Right ventricle myocardium superior (tissue), 1 donor: ENCODE measurements at places on chromosomes 12 and 14. TPM values are rescaled to one million over a fixed set of nuclear protein-coding genes. Genes with fewer than 3 reads are reported as not detected.

The LYZ gene
- 39.9 TPM for total RNA-seq

The EXOC5 gene
- total RNA-seq: 49.9 TPM

The CCDC177 gene
- total RNA-seq: not detected

The KRT73 gene
- not detected for total RNA-seq

The MYO1H gene
- 0.78 TPM for total RNA-seq

The FSCB gene
- not detected for total RNA-seq

The KLRD1 gene
- total RNA-seq: 1.6 TPM

The PXMP2 gene
- total RNA-seq: 54.9 TPM

The EFS gene
- 3.2 TPM for total RNA-seq

The CCND2 gene
- 206 TPM for total RNA-seq

The KRT74 gene
- not detected for total RNA-seq

The RECQL gene
- 18.0 TPM for total RNA-seq

The KRT83 gene
- total RNA-seq: not detected

The CPNE8 gene
- total RNA-seq: 10.7 TPM

DNA sequence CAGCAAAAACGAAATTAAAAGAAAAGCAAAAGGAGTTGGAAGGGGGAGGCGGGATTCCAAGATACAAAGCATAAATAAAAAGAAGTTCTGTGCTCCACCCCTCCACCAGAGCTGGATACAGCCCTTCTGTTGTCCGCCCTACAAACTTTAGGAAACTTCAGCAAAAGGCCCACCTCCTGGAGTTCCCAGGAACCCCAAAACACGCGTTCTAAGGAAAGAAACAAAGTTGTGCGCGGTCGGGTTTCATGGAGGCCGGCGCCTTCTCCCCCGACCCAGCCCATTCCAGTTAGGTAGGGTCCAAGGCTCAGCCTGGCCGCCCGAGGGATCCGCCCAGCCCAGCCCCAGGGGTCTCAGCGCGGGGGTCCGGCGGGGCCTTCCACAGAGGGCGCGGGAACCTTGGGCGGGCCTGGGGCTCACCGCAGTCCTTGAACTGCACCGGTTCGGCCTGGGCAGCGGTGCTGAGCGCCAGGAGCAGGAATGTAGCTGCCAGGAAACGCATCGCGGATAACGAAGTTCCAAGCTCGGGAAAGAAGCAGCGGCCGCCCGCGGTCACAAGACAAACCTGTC lies at the start of gene NPC2:
TSS of gene NPC2 (minus strand) at position 530 of the 567 bp plus-strand sequence. CDS start at position 499, 31 bp downstream.
- no peak for DNase-seq

GRCh38 chr12:7832059-7832696 lies 40.5 kb downstream of the SLC2A14 start:
- DNase-seq: no peak

DNA sequence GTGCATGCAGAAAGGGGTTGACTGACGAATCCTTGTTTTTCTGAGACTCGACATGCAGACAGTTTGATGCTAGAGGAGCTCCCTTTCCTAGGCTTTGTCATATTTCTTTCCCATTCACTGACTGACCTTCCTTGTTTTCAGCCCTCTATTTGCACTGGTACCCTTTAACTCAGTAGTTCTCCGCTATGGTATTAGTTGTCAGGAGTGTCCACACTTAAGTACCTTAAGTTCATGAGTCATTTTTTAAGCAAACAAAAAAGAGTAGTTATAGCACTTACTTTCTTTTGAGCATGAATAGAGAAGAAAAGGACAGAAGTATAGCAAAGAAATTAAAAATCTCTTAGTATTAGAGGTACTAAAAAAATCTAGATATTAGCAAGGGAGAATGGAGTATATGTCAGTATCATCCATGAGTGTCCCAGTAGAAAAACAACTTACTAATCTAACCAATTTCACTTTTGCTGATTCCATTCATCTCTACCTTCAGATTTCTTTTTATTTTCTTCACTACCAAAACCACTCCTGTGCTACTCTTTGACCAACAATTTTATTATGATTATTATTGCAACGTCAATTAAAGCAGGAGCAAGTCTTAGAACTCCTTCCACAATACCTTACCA lies 8.3 kb downstream of the ATP2B1 start:
- no peak for DNase-seq

DNA sequence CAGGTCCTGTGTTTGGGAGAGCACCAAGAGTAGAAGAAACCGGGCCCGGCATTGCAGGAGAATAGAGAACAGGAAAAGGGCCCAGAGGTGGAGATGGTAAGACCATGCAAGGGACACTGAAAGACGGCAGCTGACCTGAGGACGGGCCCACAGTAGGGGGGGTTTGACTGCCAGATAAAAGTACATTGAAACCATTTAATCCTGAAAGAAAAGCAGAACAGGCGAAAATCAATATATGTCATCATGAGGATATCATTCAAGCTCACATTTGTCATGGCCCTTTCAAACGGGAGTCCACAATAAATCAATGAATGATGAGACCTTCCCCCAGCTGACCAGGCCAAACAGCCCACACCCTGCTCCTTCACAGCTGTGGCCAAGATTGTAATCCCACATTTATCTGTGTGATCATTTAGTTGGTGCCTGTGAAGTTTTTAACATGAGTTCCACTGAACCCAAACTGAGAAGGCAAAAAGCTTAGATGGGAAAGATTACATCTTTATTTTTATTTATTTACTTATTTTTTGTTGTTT lies 39.5 kb downstream of the E2F7 start:
- no peak for DNase-seq

GRCh38 chr14:91114079-91115065 lies 499 bp downstream of the DGLUCY start:
- peak; percentile 48 for DNase-seq

GRCh38 chr14:93112891-93113677 lies 2.6 kb downstream of the ITPK1 start:
- peak; percentile 86 for DNase-seq

DNA sequence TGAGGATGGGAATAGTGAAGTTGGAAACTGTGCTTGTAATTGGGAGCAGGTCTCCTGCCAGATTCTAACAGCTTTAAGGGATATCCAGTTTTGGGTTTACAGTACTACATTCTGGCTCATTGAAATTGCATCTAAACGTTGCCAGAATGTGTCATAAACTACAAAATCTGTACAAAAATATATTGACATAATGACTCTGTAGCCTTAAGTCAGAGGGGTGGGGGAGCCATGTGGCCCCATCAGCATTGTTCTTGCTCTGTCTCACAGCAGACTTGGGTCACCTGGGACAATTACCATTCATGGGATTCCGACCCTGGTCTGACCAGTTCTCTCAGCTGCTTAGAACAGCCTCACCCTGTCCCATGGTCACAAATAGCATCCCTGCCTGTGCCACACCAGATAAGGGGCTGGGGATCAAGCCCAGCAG lies 43.3 kb upstream of the MED13L start:
- DNase-seq: no peak

- no peak for DNase-seq
Measured at GRCh38 chr14:78414172-78414571, 244.0 kb downstream of the NRXN3 start.

- no peak for DNase-seq
Measured at GRCh38 chr14:77011245-77011644, 17.3 kb downstream of the IRF2BPL start.

GRCh38 chr14:24067133-24068082 lies 4.0 kb upstream of the CPNE6 start:
- no peak for DNase-seq

DNA sequence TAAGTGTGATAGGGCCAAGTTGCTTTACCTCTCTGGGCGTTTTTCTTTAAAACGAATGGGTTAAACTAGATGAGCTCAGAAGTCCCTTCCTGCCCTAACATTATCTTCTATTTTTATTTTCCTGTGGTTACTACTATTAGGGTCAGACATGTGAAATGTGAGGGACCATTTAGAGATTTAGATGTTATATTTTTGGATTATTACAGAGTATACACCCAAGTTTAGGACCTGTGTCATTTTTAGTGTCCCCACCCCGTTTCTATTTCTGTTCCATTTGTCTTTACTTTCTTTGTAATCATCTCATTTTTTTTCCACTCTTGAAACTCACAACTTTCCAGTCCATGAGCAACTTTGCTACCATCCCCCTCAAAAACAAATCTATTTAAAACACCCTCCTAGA lies 56.3 kb downstream of the SLC4A8 start:
- DNase-seq: no peak

GRCh38 chr12:89245090-89245489 lies 107.2 kb downstream of the DUSP6 start:
- DNase-seq: no peak

DNA sequence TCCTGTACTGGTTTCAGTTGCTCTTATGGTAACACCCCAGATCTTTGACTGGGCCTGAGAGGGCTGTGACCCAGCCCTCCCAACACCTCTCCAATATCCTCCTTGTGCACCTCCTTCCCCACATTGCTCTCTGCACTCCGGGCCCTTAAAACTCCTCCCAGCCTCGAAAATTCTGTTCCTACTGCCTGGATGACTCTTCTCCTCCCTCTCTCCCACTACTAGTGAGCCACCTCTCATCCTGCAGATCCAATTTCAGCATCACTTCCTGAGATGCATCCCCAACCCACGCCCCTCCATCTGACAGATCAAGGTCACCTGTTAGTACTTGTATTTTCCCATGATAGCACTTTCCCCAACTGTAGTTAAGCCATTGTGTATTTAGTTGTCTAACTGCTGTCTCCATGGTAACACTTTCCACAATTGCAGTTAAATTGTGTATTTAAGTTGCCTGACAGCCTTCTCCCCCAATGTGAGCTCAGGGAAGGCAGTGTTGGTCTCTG lies 11.5 kb upstream of the NT5DC3 start:
- DNase-seq: no peak

- DNase-seq: no peak
Measured at GRCh38 chr14:89607453-89607852, 190.4 kb upstream of the FOXN3 start.

GRCh38 chr14:56156096-56156495 lies 37.9 kb downstream of the PELI2 start:
- DNase-seq: no peak

DNA sequence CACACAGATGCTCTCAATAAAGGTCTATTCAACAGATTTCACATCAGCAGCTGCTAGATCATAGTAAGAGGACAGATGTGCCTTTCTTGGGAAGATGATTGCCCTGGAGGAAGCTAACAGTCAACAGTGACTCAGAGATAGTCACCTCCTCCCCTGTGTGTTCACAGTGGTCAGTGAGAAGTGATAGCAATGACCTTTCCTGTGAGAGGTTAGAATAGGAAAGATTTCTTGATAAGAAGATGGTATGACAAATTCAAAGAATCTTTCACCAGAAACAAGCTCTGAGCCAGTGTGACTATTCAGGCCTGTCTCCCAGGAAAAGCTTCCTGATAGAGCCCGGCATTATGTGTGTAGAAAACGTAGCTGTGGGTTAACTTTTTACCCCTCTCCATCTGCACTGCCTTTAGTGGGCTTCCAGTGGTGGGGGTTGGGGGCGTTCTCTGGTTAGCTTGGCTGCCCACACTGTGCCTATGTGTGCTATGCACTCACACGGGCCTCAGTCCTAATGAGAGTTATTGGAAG lies 66.4 kb upstream of the ARHGAP5 start:
- DNase-seq: no peak

- DNase-seq: no peak
Measured at GRCh38 chr14:100448376-100448775, 125.2 kb downstream of the SLC25A47 start.

GRCh38 chr14:75518625-75519024 lies 3.6 kb upstream of the BATF start:
- no peak for DNase-seq

DNA sequence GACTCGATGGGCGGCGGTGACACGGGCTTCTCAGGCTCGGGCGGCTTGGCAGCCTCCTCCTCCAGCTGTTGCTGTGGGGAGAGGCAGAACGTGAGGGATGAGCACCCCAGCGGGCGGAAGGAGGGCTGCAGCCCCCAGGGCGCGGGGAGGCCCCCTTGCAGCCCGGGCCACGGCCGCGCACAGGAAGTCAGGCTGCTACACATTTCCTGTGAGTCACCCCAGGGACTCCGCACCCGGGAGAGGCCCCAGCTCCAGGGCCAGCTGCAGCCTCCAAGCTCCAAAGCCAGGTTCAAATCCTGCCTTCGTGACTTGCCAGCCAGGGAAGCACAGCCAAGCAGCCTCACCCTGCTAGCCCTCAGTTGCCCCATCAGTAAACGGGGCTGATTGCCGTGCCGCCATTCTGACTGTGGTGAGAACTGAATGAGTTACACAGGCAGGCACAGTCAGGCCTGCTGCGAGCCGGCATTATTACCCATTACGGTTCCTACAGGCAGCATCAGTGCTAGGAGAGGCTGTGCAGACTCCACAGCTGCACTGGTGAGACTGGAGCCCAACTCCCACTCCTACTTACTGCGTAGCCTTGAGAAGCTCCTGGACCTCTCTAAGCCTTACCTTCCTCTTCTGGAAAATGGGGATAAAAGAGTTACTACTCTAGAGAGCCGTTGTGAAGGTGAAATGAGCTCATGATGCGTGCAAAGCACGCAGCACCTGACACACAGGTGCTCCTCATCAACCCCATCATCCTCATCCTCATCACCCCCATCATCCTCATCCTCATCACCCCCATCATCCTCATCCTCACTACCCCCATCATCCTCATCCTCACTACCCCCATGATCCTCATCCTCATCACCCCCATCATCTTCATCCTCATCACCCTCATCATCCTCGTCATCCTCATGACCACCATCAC lies 100.9 kb downstream of the NCOR2 start:
- DNase-seq: peak; percentile 81

DNA sequence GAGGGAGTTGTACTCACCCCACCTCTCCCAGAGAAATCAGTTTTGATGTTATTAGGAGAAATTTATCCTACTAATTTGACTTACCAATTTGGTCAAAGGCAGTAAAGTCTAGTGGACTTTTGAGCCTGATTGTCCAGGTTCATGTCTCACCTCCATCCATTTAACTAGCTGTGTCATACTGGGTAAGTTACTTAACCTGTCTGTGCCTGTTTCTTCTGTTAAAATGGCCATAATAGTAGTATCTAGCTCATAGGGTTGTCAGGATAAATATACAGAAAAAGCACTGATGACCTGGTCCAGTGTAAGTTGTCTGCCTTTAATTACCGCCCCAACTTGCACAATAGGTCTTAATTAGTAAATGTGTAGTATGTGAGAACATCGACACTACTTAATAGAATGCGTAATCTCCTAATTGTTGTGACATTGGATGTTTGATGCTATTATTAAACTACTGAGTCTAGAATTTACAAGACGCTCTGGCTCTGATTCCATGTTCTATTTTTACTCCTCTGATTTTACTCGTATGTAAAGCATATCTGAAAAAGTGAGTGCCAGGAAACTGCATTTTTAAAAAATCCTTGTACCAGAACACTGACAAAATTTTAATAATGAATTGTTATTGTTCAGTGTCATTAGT lies 1.5 kb downstream of the RAB21 start:
- no peak for DNase-seq

- no peak for DNase-seq
Measured at GRCh38 chr14:59020382-59020781, 168.1 kb upstream of the DAAM1 start.

GRCh38 chr14:95117937-95118721 lies 39.2 kb downstream of the DICER1 start:
- no peak for DNase-seq

DNA sequence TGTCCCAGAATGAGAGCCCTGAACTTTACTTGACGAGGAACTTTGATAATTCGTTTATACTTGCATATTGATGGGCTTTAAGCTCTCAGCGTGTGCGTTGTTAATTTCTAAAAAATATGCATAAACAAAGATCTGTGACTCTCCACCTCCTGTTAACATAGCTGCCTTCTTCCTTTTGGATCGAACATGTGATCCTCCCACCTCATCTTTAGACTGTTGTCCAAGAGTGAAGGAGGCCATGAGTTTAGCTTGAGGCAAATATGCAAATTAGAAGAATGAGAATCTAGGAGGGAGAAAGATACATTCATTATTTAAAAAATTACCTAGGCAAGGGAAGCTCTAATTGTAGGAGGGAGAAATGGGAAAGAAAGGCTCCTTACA lies 617 bp downstream of the TTC8 start:
- DNase-seq: no peak
